ENCODE measurements at places on chromosomes 4 and X.

DNA sequence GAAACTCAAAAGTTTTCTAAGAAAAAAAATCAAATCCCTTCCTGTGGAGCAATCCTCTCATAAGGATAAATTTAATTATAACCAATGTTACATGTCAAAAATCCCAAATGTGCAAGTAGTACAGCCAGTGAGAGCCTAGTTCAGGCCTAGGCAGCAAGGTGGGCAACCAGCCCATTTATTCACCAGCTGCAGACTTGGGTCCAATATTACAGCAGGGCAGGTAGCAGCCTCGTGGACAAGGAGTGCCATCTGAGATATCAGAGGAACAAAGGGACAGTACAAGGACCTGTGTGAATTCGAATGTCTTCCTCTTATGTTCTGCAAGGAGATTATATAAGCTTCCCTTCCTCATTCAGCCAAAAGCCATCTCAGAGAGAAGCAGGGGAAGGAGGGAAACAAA, 6.6 kb downstream of the HELQ start:
- DNase-seq = no peak

DNA sequence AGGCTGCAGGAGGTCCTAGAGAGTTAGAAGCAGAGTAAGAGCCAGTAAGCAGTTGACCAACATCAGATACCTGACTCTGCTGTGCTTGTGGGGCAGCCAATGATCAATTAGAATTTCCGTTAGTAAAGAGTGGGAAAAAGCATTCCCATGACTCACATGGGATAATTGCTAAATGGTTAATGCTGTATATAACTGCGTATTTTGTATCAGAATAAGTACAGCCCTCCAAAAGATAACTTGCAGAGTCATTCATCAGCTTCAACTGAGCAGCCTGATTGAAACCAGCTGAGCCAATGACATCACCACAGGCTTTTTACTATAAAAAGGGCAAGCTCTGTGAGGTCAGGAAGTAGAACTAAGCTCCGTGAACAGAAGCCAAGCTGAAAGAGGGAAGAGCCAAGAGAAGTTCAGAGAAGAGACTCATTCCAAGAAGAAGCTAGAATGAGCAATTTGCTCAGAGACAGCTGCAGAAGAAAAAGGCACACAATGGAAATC, 67.9 kb downstream of the PPP3CA start:
- no peak for DNase-seq

GRCh38 chr4:127240764-127241105, 392.0 kb upstream of the INTU start:
- no peak for DNase-seq

DNA sequence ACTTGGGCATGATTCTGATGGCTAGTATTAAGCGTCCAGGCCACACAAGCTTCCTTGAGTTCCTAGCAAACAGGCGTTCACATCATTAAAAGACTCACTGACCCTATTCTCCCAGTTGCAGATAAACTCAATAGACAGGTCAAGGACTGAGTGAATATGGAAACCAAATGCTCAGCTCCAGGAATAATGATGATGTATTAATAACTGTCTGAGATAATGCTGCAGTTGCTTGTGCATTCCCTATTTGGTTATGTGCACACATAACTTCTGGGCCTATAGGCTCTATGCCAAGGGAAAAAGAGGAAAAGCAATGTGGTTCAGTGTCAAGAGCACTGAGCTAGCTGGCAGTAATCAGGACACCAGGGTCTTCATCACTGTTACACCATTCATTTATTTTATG, 3.5 kb downstream of the RAB9B start:
- no peak for DNase-seq

- no peak for DNase-seq
These were observed 2044.5 kb upstream of the AGA start for GRCh38 chr4:179486570-179487335.

GRCh38 chr4:76703123-76703490, 194.8 kb downstream of the SOWAHB start:
- DNase-seq = no peak

Data from GOT3 (cell line).